ENCODE measurements at places on chromosomes 4 and X.

- DNase-seq: no peak
Measured at GRCh38 chr4:155371432-155372043, 5.2 kb downstream of the MAP9 start.

DNA sequence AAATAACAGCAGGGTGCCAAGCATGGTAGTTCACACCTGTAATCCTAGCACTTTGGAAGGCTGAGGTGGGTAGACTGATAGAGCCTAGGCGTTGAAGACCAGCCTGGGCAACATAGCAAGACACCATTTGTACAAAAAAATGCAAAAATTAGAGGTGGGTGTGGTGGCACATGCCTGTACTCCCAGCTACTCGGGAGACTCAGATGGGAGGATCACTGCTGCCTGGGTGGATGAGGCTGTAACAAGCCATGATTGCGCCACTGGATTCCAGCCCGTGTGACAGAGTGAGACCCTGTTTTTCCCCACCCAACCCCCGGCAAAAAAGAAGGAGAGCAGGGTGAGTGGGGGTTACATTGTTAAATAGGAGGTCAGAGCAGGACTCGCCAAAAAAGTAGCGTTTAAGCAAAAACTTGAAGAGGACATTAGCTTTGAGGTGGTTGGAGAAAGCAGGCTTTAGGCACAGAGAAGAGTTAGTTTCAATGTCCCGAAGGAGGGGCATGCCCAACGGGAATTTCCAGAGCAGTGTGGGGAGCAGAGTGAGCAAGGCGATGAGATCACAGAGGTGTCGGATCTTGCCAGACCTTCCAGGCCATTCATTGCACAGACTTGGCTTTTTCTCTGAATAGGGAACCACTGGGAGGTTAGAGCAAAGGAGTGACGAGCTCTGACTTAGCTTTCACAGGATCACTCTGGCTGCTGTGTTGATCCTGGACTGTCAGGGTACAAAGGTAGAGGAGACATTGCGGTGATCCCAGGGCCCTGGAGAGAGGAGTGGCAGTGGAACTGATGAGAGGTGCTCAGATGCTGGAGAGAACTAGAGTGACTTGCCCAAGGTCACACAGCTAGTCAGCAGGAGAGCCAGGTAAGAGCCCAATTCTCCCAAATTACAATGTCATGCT, 70.6 kb downstream of the TRAPPC11 start:
- no peak for DNase-seq

DNA sequence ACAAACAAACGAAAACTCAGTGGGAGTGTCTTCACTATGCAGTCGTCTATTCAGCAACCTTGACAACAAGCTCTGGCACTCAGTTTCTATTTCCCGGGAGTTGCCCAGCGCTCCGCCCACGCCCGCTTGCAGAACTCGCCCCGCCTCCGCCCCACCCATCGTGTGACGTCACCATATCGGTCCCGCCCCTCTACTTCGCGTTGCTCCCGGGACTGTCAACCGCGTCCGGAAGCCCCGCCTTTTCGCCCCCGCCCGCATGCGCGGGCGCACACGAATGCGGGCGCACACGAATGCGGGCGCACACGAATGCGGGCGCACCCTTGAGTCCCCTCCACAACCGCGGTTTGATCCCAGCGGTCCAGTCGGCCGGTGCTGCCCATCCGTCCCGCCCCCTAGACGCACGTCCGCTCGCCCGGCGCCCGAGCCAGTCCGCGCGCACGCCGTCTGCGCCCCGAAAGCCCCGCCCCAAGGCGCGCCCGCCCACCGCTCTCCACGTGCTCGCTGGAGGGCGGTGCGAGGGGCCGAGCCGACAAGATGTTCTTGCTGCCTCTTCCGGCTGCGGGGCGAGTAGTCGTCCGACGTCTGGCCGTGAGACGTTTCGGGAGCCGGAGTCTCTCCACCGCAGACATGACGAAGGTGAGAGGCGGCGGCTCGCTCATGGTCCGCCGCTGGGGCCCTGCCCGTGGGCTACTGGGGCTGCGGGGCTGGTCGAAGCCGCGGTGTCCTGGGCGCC, at the start of gene LAP3:
Gene LAP3 (plus strand): TSS at position 267 of the 733 bp plus-strand sequence. CDS start 268 bp downstream, at position 535.
- peak; percentile 98 for DNase-seq

- no peak for DNase-seq
Measured at GRCh38 chr4:145012841-145013240, 85.2 kb downstream of the ANAPC10 start.

All from coronary artery (tissue), 2 donors.